SK-N-MC (cell line): ENCODE measurements at places on chromosomes 2 and 18.
A peak's percentile ranks its signal among the peaks of the same experiment; 100 is the strongest.

DNA sequence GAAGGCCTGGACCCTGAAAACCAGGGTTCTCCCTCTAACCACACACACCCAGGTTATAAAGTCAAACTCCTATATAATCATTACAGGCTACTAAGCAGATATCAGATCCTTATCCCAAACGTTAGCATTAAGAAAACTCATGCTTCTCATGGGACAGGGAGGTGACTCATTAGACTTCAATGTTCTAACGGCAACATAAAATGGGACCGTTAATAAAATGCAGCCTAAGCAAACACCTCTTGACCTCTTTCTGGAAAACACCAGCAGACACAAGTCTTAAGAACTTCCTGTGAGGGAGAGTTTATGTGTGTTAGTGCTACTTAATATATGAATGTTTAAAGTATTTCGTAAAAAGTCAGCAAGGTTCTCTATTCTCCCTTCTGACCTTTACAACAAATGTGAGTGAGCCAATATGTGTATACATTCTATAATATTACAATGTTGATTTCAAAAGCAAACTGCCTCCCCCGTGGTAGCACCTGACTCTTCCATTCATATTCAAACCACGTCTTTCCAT is 31.7 kb downstream of the LPIN2 start:
- DNase-seq: no peak

GRCh38 chr2:169275696-169276444 is 86.5 kb downstream of the LRP2 start:
- DNase-seq: no peak

DNA sequence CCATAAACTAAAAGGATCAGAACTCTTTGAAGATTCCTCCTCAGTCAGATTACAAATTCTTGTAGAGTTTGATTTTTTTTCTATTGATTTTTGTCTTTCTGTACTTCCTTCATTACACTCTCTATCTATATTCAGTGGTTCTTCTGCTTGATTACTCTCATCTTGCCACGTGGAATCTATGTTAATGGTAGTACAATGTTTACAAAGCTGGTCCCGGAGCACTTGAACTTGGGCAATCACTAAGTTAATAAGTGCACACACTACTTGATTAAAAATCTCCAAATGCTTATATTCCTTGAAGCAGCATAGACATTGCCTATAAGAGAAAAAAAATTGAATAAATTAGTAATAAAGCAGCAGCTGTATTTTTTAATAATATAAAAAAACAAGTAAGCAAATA is 65.1 kb downstream of the USP34 start:
- DNase-seq: no peak

DNA sequence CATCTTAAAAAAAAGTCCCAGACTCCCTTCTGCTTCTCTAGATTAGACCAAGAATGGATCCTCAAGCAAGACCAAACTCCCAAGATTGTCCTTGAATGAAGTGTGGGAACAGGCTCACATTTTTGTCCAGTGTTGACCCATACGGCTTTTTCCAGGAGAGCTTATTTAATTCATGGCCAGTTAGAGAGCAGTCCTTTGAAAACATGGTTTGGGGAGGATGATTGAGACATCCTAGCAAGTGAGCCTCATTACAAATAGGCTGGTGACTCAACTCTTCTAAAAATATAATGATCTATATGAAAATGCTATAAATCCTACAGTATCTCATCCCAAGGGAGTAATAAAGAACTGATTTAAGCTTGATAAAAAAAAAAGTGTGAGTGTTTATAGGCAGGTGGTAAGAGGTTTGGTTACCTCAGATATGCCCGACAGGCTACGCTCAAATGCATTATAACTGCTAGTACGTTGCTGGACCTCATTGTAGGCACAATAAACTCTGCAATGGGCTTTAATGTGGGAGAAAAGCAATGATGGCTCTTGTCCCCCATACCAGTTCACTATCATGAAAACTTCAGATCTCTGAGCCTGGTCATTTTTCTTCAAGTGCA is 17.0 kb downstream of the ANKRD29 start:
- DNase-seq: no peak

- DNase-seq: no peak
These were observed 34.6 kb upstream of the MSTN start for GRCh38 chr2:190097115-190097514.

GRCh38 chr2:239806276-239806675 is 218.9 kb downstream of the NDUFA10 start:
- no peak for DNase-seq

DNA sequence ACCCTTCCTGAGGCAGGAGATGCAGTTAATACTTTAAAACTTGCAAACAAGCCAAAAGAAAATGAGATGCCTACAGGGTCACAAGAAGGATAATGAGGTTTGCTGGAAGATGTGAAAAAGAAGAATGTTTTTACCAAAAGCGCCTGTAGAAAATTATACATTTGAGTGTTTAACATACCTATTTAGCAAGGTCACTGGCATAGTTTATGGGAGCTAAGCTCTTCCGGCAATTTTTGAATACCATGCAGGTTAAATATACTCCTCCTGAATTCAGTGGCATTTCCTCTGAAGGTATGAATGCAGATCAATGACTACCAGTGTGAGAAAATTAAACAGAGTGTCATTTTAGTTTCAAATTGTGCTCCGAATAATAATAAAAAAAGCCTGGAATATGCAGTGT is 21.2 kb upstream of the MAP3K20 start:
- no peak for DNase-seq

- DNase-seq: peak; percentile 24
These were observed 1389.1 kb upstream of the TMEFF2 start for GRCh38 chr2:193583638-193584400.

GRCh38 chr2:203379156-203379555 is 51.0 kb downstream of the ABI2 start:
- no peak for DNase-seq

DNA sequence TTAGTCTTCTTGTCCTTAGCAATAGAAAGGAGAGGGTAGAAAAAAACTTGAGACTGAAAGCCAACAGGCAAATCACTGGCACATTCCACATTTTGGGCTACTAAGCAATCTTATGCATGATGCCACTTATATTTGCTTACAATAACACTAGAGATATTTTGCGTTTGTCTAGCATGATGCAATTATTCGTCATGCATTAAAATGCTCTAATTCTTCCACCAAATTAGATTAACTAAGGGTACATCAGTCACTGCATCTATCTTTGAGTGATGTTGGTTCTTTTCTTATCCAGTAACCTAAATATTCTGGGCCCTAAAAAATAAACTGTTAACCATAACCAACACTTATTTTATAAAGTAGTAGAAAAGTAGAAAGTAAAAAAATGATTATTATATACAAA is 1311.7 kb upstream of the CDH2 start:
- no peak for DNase-seq

- DNase-seq: no peak
These were observed 5.0 kb downstream of the RAX start for GRCh38 chr18:59268127-59268720.

GRCh38 chr2:121816797-121817196 is 61.3 kb downstream of the TSN start:
- no peak for DNase-seq

DNA sequence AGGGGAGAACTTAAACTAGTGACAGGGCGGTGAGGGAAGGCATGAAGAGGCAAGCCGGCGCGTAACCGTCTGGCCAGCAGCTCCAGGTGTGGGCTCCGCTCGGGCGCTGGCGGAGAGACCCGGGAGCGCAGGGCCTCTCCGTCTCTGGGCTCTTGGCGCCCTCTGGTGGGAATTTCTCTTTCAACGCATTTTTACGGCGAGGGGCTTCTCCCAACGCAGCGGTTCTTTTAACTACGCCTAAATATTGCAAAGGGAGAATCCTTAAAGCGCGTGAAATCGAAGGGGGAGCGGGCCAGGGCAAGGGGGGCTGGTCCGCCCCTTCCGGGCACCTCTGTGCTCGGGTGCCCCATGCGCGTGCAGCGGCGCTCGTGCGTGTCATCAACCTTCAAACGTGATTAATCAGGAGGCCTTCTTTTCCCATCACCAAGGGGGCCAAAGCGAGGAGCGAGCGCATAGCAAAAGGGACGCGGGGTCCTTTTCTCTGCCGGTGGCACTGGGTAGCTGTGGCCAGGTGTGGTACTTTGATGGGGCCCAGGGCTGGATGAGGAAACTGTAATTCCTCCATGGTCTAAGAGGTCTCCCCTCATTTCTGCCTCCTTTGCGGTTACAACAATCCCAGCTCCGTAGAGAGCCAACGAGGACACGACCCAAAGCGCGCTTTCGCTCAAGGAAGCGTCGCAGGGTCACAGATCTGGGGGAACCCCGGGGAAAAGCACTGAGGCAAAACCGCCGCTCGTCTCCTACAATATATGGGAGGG is 762 bp upstream of the GAD1 start:
- DNase-seq: no peak

- DNase-seq: no peak
These were observed 45.4 kb upstream of the FAHD2A start for GRCh38 chr2:95356821-95357700.

GRCh38 chr2:144374163-144374661 is 145.7 kb downstream of the ZEB2 start:
- DNase-seq: no peak

DNA sequence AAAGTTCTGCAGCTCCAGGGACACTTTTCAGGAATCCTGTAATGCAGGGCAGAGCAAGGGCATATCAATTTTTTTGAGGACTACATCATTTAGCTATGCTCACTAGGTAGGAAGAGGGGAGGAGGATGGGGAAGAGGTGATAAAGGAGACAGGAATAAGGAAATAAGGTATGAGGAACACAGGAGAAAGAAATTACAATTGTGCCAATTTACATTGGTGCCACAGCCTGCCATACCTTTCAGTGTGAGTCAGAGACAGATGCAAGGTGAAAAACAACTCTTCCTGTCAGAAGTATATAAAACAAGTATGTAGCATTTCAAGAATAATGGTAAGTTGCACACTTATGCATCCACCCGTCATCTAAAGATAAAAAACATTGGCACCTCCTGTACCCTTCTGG is 5.4 kb upstream of the MRPS9 start:
- DNase-seq: no peak

- DNase-seq: no peak
These were observed 4.8 kb upstream of the ATP6V1C2 start for GRCh38 chr2:10716581-10716980.

- DNase-seq: no peak
These were observed 17.3 kb downstream of the PCARE start for GRCh38 chr2:29057006-29057405.

DNA sequence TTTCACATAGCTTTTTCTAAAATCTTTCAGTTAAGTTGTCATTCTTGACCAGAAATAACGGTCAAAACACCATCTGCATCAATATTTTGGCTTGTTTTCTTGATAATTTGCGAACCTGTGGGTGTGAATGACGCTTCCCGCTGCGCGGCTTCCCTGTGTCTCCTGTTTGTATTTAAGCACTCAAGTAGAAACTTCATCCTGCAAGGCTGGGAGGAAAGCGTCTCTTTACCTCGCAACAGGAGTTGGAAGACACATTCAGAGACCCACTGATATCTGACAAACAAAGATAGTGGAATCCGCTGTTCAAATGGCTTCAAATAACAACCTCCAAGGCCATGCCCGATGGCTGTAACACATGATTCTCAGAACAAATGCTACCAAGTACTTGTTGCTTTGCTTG is 704.9 kb downstream of the DCDC2C start:
- DNase-seq: no peak

- no peak for DNase-seq
These were observed 1621.3 kb downstream of the SUCLG1 start for GRCh38 chr2:82837588-82838304.

DNA sequence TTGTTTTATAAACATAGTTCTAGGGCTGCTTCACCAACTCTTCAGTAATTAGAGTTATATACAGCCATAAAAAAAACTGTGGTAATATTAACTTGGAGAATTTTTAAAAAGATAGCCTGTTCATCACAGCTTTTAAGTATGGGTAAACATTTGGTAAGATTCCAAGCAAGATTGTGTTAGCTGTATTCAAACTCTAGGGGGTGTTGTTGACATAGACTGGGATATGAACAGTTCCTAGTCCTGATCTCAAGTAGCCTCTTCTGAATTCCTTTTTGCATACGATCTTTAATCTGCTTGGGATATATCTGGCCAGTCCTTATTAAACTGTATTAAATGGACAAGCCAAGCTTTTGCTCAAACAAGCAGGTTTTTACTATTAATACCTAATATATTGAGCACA is 13.4 kb downstream of the NOP58 start:
- DNase-seq: no peak

- no peak for DNase-seq
These were observed 86.9 kb downstream of the MBP start for GRCh38 chr18:77045677-77046076.

GRCh38 chr18:2891526-2892431 is 45.0 kb downstream of the EMILIN2 start:
- DNase-seq: no peak

DNA sequence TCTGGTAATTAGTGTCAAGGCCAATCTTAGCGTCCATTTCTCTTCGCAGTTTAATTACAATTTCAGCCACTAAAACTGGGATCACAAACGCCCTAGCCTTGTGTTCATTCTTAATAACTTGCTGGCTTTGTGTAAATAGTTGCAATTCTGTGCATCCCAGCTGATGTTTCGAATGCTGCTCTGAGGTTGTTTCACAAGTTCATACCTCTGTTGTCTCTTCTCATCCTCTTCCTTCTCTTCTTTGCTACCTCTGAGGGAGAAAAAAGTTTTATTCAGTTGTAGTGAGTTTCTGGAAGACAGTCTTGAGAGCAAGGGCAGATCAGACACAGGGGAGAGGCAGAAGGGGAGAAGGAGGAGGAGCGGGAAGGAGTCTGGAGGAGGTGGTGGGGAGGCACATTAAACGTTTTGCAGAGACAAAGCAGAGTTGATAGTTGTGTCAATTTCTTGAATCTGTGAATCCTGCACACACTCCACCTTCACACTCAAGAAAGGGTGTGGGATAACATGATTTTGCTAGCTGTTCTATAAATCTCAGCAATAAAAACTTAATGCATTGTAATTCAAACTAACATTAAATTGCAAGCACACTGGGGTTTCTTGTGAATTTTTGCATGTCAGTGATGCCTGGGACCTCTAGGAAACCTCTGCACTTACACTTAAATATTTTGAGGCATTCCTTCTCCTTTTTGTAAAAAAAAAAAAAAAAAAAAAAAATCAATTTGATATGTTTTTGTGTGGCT is 6.8 kb downstream of the MEIS1 start:
- DNase-seq: no peak

DNA sequence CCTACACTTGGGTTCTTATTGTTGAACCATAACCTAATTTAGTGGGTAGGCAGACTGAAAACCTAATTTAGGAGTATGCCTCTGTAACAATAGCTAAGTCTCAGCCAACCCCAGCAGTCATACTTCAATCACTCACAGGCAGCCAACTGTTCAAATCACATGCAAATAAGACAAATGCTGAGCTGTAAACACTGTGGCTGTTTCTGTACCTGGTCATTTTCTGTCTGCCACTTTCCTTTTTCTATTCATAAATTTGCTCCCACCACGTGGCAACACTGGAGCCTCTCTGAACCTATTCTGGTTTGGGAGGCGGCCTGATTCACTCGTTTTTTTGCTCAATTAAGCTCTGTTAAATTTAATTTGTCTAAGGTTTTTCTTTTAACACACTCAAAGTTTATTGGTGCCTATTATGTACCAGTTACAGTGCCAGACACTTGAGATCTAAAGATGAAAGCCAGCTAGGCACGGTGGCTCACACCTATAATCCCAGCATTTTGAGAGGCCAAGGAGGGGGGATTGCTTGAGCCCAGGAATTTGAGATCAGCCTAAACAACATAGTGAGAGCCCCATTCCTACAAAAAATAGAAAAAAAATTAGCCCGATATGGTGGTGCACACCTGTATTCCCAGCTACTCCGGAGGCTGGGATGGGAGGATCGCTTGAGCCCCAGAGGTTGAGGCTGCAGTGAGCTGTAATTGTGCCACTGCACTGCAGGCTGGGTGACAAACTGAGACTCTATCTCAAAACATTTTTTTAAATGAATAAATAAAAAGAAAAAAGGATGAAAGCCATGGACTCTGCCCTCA is 41.1 kb downstream of the THNSL2 start:
- DNase-seq: no peak

- no peak for DNase-seq
These were observed 8.3 kb upstream of the RMC1 start for GRCh38 chr18:23494992-23495391.
